ENCODE measurements at places on chromosomes 16 and 17.
A peak's percentile ranks its signal among the peaks of the same experiment; 100 is the strongest.

DNA sequence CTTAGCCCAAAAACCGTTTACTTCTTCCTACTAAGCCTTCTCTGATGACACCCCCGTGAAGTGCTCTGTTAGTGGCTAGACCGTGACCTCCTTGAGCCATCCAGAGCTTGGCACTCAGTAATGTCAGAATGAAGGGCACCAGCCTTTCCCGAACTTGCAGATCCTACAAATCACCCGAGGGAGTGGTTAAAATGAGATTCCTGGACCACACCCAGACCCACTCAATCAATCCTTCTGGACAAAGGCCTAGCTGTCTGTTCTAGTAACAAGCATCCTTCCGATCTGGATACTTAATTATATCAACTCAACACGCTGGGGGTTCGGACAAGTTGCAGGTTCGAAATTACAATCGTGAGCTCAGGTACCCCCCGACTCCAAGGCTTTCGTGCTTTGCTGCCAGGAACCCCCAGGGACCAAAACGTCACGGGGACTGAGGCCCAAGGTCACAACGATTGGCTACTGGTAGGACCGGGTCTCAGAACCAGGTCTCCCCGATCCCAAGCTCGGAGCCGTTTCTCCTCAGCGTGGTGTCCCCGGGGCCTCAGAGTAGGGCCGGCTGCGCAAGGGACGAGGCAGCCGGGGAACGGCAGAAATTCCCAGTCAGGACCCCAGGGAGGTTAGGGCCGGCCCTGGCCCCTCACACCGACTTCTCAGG is 527 bp downstream of the CIAPIN1 start:
- no peak for DNase-seq

DNA sequence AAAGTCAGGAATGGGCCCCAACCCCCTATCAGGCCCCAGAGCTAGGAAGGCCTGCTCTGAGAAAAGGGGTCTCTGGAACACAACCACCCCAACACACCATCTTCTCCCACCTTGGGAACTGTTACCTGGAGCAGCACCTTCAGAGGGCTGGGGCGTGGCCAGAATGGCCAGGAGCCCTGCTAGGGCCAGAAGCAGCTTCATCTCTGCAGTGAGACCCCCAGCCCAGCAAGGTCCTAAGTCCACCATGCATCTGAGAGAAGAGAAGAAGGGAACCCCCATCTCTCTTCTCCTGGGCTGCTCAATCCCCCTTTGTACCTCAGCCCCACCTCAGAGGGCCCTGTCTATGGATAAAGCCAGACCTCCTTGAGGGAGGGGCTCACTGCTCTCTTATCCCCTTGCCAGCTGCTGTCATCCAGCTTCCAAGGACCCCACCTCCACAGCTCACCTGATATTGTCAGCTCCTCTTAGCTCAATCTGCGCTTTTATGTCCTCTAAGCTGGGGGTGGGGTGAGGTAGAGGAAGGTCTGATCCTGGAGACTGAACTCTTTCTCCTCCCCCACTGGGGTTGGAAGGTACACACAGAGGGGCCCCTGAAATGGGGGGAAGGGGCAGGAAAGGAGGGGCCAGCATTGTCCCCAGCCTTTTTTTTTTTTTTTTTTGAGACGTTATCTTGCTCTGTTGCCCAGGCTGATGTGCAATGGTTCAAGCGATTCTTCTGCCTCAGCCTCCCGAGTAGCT is at the start of gene MPO:
MPO (minus strand) TSS at position 456 of the 738 bp plus-strand sequence; CDS start at position 279, 177 bp downstream.
- DNase-seq: no peak

- peak; percentile 84 for DNase-seq
Measured at GRCh38 chr16:70735141-70735979, 49.5 kb upstream of the MTSS2 start.

DNA sequence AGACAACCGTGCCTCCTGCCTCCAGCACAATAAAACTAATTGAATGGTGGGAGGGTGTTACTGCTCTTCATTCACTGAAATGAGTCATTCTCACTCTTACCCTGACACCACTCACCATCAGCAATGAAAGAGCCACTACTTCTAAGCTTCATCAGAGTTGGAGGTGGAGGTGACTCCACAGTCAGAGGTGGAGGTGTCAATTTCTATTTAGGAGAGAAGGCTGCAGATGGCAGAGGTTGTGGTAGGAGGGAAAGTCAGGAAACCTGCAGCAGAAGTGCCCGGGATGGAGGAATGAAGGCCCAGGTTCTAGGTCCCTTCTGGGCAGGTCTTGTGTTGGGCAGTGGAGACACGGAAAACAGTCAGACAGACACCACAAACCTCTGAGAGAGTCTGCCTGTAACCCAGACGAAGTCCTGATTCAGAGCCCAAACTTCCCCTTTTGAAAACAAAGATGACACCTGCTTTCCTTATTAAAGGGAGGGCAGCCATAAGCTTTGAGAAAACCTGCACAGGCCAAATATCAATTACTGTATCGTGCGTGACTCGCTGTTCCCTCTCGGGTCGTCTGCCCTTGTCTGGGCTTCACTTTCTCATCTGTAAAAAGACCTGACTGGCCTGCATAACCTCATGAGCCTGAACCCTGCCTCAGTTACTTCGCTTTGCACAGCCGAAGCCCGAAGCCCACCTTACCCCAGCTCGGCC is 668 bp downstream of the ATPAF2 start:
- DNase-seq: no peak

- DNase-seq: peak; percentile 19
Measured at GRCh38 chr16:83928341-83929055, 24.5 kb upstream of the OSGIN1 start.

DNA sequence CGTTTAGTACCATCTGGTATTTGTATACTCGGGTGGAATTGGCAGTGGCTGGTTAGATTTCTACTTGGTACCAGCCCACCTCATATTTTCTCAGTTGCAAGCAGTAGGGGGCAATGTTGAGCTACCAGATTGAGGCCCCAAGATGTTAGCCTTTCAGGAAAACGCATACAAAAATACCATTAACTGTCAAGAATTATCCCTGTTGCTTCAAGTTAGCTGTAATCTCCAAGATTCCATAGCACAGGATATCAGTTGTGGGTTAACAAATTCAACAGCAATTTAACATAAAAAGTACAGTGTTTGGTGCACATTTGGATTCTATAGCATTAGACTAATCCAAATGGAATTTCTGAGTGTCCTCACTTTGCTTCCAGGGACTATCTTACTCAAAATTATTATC is 188.2 kb downstream of the FTO start:
- peak; percentile 13 for DNase-seq

GRCh38 chr16:72752004-72752695 is 295.8 kb downstream of the ZFHX3 start:
- DNase-seq: no peak

DNA sequence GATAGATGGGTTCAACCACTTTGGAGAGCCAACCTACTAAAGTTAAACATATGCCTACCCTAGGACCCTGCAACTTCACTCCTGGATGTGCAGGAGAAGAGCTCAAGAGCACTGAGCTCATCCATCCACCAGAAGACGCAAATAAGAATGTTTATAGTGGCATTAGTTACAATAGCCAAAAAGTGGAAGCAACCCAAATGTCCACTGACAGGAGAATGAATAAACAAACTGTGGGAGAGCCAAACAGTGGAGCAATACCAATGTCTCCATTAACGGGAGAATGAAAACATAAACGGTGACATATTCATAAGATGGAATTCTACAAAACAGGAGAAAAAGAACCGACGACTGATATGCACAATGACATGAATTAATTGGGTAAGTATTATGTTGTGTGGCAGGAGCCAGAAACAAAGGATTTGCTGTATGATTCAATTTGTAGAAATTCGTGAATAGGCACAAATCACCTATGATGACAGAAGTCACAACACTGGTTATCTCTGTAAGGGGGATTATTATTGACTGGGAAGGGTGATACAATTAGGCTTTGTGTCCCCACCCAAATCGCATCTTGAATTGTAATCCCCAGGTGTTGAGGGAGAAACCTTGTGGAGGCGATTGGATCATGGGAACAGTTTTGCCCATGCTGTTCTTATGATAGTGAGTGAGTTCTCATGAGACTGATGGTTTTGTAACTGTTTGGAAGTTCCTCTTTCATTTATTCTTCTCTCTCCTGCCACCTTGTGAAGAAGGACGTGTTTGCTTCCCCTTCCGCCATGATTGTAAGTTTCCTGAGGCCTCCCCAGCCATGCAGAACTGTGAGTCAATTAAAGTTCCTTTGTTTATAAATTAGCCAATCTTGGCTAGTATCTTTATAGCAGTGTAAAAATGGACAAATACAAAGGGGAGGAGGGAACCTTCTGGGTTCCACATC is 57.9 kb upstream of the PLCG2 start:
- DNase-seq: no peak

- DNase-seq: peak; percentile 97
Measured at GRCh38 chr17:64240741-64241347, 22.2 kb downstream of the TEX2 start.

- DNase-seq: no peak
Measured at GRCh38 chr16:77816293-77816692, 27.9 kb downstream of the VAT1L start.

- DNase-seq: peak; percentile 85
Measured at GRCh38 chr16:16021988-16022682, 72.7 kb downstream of the ABCC1 start.

GRCh38 chr17:47797797-47798196 is 23.8 kb downstream of the OSBPL7 start:
- no peak for DNase-seq

DNA sequence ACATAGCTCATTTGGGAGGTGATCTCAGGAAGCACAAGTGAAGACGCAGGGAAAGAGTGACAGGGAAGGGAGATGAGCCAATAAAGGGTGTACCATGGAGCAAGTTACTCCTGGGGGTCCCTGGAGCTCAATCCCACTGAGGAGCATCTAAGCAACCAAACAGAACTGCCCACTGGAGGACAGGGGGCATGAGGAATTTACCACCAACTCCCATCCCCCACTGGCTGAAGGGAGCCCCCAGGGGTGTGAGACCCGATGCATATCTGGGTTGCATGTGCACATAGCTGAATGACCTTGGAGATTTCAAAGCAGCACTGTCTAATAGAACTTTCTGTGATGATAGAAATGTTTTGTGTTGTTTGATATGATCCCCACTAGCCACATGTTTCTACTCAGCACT is 29.6 kb downstream of the C16orf82 start:
- no peak for DNase-seq

GRCh38 chr17:42026857-42027589 is 7.1 kb downstream of the NKIRAS2 start:
- DNase-seq: no peak

GRCh38 chr17:48336986-48337385 is 93.0 kb downstream of the SKAP1 start:
- DNase-seq: no peak

- no peak for DNase-seq
Measured at GRCh38 chr17:42421507-42422338, 1.3 kb downstream of the CAVIN1 start.

DNA sequence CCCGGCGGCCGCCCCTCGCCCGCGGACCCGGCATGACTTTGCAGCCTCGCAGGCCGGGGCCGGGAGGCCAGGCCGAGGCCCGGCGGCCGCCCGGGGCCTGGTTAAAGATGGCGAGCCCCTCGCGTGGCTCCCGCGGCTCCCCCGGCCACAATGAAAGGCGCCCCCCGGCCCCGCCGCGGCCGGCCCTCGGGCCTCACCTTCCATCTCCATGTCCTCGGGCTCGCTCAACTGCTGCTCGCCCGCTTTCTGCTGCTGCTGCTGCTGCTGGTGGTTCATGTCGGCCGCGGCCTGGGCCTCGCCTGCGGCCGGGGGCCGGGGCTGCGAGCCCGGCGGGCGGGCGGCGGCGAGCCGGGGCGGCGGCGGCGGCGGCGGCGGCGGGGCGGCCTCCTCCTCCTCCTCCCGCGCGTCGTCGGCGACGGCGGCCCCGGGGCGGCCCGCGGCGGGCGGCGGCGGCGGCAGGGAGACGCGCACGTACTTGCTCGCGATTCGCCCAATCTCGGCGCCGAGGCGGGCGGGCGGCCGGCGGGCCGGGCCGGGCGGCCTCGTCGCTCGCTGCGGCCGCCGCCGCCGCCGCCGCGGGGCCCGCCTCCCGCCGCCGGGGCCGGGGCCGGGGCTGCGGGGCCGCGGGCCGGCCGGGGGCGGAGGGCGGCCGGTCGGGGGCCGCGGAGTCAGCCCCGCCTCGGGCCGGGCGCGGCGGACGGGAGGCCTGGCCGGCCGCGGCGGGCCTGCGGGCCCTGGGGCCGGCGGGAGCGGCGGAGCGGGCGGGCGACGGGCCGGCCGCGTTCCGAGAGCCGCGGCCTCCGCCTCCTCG is 491 bp downstream of the USP7 start:
- no peak for DNase-seq

GRCh38 chr16:59274141-59274540 is 540.0 kb upstream of the GOT2 start:
- no peak for DNase-seq

- DNase-seq: peak; percentile 37
Measured at GRCh38 chr16:72198021-72198711, 26.2 kb upstream of the PMFBP1 start.

DNA sequence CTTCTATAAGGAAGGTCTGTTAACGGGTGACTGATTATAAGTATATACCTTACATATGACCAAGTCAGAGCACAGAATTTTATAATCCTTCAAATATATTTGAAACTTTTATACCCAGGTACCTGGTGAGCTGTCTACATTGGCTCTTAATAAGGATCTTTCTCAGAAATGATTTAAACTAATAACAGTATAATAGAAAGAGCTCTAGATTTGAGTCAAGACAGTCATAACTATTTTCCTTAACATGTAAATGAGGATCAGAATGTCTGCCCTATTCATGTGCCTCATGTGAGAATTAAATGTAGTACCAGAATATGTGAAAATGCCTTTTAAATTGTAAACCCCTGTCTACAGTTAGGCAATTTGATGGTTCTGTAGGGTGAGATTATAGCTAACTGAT is 14.5 kb downstream of the CBFB start:
- no peak for DNase-seq

DNA sequence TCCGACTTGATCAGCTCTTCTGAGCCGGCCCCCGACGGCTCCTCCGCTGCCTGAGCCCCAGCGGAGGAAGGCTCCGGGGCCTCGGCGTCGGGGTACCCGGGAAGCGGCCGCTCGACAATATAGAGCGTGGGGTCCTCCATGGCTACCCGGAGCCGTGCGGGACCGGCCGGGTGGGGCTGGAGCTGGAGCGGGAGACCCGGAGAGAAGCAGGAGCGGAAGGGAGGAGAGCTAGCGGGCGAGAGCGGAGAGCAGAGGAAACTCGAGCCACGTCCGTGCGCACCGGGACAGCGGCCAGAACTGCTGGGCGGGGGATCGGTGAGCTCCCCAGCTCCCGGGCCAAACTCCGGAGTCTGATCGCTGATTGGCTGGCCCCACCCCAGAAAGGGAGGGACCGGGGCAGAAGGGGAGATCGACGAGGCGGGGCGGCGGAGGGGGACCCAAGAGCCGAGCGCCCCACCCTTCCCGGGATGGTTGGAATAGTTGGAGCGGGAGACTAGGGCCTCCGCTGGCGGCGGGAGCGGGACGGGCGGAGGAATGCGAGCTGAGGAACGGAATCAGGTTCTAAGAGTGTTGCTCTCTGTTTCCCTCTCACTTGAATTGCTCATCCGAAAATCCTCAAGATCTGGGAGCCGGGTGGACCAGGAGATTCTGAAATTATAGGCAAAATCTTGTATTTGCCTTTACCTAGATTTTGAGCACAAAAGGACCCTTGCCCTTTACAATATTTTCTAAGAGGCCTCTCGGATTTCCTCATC is at the start of gene CAVIN1:
CAVIN1 (minus strand) TSS at position 299 of the 755 bp plus-strand sequence; CDS start at position 140, 159 bp downstream.
- DNase-seq: peak; percentile 91
